ENCODE measurements at places on chromosomes 2 and 18.

DNA sequence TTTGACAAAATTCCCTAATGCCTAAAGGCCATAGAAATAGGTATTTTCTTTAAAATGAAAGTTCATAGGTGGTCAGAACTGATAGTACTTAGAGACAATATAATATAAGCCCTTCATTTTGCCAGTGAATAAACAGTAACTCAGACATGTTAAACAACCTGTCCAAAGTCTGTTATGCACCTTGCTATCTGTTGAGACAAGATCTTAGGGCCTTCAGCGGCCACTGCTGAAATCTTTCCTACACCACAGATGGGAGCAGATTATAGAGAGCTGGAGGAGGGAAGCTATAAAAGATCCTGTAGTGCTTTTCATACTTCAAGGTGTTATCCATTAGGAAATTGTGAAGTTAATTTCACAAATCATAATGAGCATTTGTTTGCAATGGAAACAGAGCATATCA is 13.8 kb downstream of the CERKL start:
- DNase-seq, result no peak

- DNase-seq, result no peak
Observed at GRCh38 chr18:74331404-74331803, 15.8 kb downstream of the C18orf63 start.

- DNase-seq, result no peak
Observed at GRCh38 chr2:235026649-235027557, 75.1 kb downstream of the SH3BP4 start.

GRCh38 chr18:48098007-48098406 is 167.5 kb upstream of the SMAD2 start:
- DNase-seq, result no peak

DNA sequence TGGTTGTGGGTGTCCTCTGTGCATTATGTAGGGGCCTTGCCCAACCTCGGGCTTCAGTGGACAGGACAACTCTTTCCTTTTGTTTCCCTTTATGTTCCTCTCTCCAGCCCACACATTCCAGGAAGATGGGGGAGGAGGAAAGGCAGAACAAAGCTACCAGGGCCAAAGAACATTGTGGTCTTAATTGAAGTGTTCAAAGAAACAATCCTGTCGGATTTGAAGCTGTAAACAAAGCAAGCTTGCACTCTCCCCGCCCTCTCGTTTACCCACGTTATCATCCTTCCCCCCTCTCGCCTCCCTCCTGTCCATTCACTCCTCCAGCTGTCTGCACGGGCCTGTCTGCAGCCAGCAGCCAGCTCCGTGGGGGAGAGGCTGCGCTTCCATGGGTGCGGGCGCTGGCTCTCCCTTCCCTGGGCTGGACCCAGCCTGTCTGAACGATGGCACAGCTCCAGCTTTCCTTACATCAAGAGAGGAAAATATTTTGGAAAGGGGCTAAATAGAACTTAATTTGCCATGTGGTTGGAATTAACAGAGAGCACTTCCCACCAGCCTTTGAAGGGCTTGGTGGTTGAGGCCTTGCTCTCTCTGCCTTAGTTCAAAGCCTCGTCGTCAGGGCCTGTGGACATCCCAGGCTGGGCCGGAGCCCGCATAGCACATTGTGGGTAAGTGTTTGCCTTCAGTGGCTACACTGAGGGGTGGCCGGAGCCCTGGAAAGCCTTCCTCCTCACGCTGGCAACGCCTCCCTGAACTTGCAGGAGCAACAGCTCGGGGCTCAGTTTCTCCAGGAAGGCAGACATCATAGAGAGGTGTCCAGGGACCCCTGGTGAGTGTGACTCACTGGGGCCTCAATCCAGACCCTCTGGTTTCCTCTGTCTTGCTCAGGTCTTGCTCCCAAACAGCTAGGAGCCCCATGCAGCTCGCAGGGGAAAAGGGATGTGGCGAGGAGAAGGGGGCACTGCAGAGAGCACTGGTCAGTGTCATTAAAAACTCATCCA is 60.6 kb upstream of the HS6ST1 start:
- no peak for DNase-seq

DNA sequence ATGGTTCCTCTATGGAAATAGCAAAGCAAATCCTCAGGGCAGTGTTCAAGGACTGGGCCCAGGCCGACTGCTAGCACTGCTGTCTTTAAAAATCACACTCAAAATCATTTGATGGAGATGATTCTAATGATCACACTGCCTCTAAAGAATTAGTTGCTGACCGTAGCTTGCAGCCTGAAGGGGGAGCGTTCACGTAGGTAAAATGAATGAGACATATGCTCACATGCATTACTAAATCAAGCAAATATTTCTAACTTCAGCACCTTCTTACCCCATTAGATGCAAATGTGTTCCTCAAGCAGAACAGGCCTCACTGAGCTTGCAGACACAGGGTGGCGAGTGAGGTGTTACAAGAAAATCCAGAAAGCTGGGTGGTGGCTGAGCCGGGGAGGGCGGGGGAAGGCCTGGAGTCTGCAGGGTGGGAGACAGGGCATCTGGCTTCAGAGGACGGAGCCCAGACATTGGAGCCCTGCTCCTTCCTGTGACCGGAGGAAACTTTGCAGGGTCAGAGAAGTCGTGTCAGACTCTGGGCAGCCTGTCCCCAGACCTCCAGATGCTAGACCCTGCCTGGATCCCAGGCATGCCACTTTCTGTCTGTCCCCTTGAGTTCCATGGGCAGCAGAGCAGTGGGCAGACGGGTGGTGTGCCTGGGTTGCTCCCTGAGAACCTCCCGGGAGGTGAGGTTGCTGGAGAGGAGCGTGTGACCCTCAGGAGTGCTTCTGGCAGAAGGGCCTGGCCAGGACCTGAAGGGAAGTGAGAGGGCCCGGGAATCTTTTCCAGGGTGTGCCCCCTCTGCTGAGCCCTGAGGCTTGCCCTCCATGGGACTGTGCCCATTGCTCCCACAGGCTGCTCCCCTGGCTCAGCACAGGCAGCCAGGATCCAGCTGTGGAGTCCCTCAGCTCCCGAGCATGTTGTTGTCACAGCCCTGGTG is 7.1 kb upstream of the NPPC start:
- DNase-seq, result no peak

GRCh38 chr2:203340791-203341487 is 12.7 kb downstream of the ABI2 start:
- DNase-seq, result no peak

GRCh38 chr2:45935791-45936622 is 284.5 kb downstream of the PRKCE start:
- DNase-seq, result peak; percentile 80

DNA sequence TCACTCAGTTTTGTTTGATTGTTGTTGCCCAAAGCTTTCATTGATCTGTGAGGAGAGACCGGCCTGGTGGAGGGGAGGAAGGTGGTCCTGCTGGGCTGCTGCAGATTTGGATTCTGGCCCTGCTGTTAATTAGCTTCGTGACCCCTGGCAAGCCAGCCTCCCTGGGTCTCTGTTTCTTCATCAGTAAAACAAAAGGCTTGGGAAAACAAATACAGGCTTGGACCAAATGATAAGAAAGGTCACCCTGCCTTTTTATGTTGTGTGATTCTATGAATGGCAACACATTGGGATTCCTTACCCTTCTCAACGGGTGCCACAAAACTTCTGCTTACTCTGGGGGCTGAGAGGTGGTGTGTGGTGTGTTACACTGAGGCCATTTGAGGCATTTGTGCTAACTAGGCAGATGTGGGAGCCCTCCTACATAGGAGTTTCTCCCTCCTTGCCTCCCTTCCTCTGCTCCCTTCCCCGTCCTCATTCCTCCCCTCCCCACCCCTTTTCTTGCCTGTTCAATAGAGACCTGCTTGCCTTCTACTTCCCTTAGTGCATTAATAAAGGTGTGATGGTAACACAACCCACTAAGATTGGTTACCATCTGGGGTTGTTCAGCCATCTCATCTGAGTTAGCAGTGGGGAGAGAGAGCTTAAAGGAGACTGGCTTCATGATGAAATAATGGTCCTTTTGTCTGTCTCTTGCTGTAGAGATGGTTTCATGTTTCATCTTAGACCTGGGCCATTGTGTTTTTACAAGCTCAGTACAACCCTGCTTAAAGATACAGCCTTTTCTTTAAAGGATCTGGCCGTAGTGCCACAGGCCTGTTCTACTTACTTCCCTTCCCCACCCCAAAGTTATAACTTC is 96.2 kb downstream of the TANC1 start:
- DNase-seq, result no peak

DNA sequence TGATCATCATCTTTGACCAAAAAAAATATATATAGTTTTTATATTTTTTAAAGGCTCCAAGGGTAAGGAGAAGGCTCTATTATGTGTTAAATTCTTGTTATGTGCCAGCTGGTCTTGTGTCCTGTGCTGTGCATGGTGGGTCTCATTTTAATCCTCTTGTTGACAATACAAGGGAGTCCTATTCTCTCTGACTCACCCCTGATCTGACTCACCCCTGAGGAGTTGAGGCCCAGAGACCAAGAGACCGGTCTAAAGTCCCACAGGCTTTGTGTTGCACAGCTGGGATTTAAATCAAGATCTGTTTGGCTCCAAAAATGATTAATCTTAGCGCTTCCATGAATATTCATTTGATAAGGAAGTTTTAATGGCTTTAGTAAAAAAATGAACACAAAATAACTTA is 25.7 kb downstream of the MC2R start:
- DNase-seq, result no peak

DNA sequence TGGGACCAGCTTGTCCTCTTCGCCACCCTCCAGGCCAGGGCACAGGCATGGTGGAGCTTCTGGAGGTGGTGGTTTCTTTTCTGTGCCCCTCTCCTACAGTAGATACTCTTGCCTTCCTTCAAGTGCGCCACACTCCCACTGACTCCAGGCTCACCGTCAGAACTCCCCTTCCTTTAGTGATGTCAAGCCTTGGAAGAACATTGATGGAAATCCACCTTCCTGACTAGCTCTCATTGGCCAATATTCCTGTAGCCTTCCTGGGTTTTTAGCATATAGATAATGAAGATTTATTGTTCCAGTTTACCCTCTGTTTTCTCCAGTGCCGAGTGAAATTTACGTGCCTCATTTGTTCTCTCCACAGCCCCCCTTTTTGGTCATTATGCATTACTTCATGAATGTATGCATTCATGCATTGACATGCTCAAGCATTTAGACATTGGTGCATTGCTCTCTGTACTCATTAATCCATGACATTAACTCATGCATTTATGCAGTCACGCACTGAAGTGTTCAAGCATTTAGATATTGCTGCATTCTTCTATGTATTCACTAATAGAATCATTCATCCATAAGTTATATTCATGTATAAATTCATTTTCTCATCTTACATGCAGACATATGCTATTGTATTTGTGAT is 37.3 kb downstream of the PLB1 start:
- no peak for DNase-seq

- DNase-seq, result no peak
Observed at GRCh38 chr2:10989782-10990181, 78.0 kb downstream of the KCNF1 start.

GRCh38 chr18:48539406-48540250 is 797 bp downstream of the CTIF start:
- peak; percentile 58 for DNase-seq

GRCh38 chr2:9187620-9188214 is 18.9 kb upstream of the ASAP2 start:
- no peak for DNase-seq

GRCh38 chr18:48804856-48805610 is 145.7 kb downstream of the SMAD7 start:
- no peak for DNase-seq

DNA sequence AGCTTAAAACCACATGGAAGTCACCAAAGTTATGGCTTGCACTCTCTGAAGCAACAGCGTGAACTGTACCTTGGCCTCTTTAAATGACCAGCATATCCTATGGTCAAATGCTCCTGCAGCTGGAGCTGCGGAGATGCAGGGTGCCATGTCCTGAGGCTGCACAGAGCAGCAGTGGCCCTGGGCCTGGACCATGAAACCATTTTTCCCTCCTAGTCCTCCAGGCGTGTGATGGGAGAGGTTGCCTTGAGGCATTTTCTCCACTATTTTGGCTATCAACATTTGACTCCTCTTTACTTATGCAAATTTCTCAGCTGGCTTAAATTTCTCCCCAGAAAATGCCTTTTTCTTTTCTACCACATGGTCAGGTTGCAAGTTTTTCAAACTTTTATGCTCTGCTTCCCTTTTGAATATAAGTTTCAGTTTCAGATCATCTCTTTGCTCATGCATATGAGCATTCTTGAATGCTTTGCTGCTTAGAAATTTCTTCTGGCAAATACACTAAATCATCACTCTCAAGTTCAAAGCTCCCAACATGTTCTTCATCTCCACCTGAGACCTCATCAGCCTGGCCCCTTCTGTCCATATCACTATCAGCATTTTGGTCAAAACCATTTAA is 82.9 kb upstream of the TMEFF2 start:
- no peak for DNase-seq

- peak; percentile 67 for DNase-seq
Observed at GRCh38 chr18:35005963-35006577, 35.1 kb upstream of the MAPRE2 start.

DNA sequence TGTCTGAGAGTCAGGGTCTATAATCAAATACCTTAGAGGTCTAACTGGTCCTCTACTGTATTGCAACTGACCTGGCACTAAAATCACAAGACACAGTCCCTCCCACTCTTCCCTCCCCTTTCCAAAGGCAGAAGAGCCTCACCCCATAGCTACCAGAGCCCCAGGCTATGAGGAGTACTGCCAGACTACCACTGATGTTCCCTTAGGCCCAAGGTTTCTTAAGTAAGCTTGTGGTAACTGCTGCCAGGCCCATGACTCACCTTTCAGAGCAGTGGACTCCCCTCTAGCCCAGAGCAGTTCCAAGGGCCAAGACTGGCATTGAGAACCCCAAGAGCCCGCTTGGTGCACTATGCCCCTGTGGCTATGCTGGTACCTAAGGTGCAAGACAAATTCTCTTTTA is 1193.4 kb downstream of the DSC3 start:
- no peak for DNase-seq

DNA sequence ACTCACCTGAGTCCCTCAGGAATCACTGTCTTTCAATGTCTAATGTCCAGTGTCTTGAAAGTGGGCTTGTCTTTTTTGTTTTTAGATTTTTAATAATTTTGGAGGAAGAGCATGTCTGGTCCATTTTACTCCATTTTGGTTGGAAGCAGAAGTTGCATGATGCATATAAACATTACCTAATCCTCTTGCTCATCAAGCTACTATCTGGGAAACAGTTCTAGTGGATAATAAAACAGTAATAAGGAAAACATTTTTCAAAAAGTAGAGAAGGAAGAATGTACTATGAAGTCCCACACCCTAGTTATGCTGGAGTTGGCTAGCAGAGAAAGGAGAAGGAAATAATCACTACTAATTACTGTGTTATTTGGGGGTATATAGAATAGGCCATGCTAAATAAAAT is 263.7 kb downstream of the ETAA1 start:
- no peak for DNase-seq

- no peak for DNase-seq
Observed at GRCh38 chr2:108960006-108960405, 29.0 kb downstream of the EDAR start.

GRCh38 chr2:102185347-102185746 is 1.5 kb upstream of the IL1RL2 start:
- DNase-seq, result no peak
